Hematopoietic multipotent progenitor cell (in vitro differentiated cells): ENCODE measurements at places on chromosomes 1 and 21.

DNA sequence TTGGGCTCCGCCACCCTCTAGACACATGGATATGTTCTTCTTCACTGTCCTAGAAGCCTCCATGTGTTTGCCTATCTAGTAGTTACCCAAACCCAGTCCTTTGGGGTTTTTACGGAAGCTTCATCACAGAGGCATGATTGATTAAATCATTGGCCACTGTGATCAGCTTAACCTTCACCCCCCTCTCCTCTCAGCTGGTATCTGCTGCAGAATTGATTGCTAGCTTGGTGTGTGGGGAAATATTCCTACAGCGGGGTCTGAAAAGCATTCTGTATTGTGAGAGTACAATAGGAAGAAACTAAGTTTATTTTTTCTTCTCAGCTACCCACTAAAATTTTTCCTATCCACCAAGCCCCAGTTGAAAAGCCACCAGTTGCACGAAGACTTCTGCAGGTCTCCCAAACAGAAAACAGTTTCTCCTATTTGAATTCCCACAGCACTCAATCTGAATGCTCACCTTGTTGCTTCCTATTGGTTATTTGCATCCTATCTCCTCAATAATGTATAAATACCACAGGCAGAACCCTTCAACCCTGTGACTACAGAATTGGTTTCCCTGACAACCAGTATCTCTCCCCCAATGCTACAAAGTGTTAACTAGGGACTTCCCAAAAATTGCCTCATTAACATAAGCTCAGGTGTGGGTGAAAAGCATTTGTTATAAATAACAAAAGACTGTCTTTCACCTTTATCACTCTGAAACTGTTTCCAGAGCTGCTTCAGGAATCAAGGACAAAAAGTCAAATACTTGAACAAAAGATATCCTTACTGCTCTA is 9.3 kb upstream of the VANGL1 start:
- DNase-seq, result no peak

GRCh38 chr1:6512908-6513280 is 21.4 kb upstream of the PLEKHG5 start:
- DNase-seq, result no peak

DNA sequence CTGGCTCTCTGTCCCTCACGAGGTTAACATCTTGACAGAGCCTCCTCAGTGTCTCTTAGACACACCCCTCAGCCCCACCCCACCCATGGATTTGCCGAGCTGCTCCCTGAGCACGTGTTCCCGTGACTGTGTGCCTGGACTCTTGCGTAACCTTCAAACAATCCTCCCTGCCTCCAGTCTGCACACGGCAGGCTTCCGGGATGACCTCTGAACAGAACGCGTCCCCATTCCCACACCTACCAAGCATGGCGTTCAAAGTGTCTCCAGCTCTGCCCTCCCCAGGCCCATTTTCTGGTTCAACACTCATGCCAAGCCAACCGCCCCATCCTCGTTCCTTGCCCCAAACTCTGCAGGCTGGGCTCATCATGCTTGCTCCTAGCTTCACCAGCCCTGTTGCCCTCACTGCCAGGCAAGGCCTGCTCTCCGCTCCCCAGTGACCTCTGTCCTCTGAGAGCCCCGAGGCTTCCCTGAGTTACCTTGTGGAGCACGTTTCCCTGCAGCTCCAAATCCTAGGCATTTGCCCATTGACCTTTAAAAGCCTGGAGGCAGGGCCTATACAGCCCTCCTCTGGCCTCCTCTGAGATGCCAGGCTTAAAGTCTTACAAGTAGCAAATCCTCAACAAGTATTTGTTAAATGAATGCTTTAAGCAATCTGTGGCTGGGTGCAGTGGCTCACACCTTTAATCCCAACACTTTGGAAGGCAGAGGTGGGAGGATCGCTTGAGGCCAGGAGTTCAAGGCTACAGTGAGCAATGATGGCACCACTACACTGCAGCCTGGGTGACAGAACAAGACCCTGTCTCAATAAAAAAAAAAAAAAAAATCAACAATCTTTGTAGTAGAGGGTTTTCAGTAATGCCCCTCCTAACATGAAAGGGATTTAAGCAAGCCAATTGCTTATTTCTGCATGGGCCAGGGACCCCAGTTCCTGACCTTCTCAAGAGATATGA is 5.0 kb downstream of the AGT start:
- no peak for DNase-seq

DNA sequence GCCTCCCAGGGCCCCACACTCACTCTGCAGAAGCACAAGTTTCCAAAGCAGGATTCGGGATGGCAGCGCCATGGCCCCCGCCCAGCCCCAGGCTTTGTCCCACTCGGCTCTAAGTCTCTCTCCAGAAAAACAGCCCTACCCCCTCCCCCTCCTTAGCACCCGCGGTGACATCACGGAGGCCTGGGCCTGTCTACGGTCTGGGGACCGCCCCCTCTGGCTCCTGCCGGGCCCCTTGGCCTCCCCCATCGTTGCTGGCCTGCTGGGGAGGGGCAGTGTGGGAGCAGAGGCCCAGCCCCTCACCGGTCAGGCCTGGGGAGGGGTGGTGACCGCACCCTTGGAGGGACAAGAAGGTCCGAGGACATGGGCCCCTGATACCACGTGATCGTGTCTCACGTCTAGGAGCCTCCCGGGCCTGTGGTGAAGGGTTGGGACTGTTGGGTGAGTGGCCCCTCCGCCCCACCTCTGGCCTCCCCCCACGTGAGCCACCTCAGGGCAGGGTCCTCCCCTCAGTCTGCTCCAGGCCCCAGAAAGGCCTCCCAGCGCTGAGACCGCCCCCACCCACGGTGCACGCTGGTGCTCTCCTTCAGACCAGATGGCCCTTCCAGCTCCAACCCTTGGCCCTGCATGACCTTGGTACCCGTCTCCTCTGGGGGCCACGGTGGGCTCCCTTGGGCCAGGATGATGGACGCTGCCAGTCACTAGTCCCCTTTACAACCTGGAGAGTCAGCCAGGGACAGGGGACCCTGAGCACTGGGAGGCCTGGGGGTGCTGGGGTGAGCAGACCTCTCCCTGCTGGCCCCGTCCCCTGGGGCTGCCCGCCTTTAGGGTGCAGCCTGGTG is at the start of gene MXRA8:
Gene MXRA8, minus strand, starts transcription at position 123 of the 839 bp plus-strand sequence. Its CDS starts 51 bp downstream, at position 72.
- DNase-seq, result peak; percentile 28

GRCh38 chr1:40620586-40621210 is 44.8 kb downstream of the RIMS3 start:
- no peak for DNase-seq

DNA sequence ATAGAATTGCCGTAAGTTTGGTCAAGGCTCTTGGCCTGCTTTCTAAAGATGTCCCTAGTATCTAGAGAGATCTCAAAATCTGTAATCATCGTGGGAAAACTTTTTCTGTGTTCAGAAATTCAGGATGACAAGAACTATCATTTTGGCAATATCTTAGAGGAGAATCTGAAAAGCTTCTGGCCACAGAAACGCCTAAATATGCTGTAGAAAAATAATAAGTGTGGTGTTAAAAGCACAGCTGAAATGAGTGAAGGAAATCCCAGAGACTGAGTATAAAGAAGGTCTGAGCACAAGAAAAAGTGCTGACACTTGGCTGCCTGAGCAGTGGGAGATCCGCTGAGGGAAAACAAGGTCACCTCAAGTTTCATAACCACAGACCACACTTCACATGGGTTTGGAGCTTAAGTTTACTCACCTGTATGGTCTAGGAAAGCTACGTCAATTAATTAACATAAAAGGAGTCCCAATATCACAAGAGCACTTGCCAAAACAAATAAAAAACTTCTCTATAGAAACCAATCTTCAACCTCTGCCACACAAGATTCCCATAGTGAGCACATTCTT is 235.2 kb upstream of the IRF2BP2 start:
- no peak for DNase-seq
